Stimulated activated CD8-positive, alpha-beta memory T cell treated with anti-CD3 and anti-CD28 coated beads, Interleukin-7, amount 100 ng/mL, for 4 hours (primary cell): ENCODE measurements at places on chromosomes 12 and 14.

DNA sequence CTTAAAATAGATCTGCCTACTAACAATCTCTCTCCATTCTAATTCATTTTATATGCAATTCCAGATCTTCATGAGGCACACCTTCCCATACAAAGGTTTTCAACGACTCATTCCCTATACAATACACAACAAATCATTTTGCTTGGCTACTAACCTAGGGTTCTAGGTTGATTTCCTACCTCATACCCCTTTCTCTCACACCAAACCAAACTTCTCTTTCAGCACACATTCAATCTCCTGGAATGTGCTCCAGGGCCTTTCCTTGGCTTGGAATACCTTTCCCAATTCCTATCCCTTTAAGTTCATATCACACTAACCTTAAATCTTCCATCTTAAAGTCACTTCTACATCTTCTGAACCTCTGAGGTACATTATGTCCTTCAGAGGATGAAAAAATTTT, 38.7 kb upstream of the MTERF2 start:
- no peak for DNase-seq

DNA sequence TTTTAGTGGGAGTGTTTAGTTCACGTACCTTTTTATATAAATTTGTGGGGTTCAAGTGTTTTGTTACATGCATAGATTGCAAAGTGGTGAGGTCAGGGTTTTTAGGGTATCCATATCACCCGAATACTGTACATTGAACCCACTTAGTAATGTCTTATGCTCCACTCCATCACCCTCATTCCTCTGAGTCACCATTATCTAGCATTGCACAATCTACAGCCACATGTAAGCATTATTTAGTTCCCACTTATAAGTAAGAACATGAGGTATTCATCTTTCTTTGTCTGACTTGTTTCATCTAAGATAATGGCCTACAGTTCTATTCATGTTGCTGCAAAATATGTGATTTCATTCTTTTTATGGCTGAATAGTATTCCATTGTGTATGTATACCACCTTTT, 583.7 kb upstream of the LRFN5 start:
- DNase-seq = no peak

GRCh38 chr14:72528059-72528862, 365.6 kb downstream of the DPF3 start:
- no peak for DNase-seq

GRCh38 chr12:132529906-132530305, 40.0 kb downstream of the FBRSL1 start:
- no peak for DNase-seq

DNA sequence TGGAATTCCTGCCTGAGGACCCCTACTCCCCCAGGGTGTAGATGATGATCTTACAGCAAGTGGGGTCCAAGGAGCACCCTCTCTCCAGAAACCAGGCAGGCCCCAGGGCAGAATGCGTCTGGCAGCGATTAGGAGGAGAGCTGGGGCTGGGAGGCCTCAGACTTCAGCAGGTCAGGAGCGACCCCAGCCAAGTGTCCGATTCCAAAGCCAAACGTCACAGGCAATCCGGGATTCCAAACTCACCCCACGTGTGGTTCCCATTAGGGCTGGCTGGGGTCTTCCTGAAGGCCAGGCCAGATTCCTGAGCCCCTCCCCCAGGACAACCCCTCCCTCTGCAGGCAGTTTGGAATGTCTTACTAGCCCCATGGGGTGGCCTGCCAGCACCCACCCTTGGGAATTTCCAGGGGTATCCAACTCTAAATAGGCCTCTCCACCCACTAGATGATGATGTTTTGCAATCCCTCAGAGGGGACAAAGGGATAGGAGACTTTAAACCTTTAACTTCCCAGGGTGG, 17.3 kb upstream of the FIGNL2 start:
- no peak for DNase-seq

DNA sequence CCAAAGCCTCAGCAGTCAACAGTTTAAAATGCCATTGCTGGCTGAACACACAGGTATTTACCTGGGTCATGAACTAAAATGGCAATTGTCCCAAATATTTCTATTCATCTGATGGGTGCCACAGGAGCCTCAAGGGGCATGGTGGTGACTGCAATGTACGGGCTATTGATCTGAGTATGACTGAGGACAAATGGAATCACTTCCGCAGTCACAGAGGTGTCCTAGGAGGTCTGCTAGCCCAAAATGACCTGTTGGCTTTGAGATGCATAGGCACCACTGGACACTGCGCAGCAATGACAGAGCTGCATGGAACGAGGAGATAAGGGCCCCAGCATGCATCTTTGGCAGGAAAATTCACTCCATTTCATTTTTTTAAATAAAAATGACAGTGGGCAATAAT, 474.1 kb upstream of the SOX5 start:
- DNase-seq = no peak
